ENCODE measurements at places on chromosomes 12 and 14.

- DNase-seq = no peak
Measured at GRCh38 chr14:90628825-90629224, 187.4 kb downstream of the TTC7B start.

DNA sequence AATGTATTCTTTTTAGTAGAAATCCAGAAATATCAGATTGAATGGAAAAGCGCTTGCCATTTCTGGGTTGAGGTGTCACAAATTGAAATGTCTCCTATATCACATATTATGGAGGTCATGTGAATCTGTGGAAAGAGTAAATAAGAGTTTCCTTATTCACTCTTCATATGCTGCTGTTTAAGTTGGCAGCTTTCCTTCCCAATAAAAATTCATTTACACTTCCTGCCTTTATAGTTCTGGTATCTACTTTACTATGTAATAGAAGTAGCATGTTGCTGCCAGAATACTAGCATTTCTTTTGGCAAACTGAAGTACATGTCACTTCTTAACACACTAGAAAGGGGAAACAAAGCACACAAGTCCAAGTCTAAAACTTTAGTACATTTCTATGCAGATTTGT, 60.8 kb downstream of the SDR9C7 start:
- no peak for DNase-seq

DNA sequence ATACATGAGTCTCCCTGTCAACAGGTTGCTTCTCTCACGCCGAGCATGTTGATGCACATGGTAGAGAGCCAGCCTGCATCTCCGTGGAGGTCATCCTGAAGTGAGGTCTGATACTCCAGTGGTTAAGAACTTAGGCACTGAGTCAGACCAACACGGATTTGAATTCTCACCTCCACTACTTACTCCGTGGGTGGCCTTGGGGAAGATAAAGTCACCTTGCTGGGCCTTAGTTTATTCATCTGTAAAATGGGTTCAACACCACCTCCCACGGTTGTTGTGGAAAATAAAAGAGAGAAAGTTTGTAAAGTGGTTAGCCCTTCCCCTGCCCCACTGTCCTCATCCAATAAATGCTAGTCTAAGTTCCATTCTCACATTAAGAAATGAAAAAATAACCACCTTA, 408.9 kb downstream of the MED13L start:
- DNase-seq = no peak

- no peak for DNase-seq
Measured at GRCh38 chr14:35915185-35915584, 89.0 kb downstream of the BRMS1L start.

- DNase-seq = no peak
Measured at GRCh38 chr12:42236017-42236416, 2.0 kb downstream of the YAF2 start.

GRCh38 chr14:91258011-91258618, 13.6 kb upstream of the GPR68 start:
- DNase-seq = peak; percentile 41

DNA sequence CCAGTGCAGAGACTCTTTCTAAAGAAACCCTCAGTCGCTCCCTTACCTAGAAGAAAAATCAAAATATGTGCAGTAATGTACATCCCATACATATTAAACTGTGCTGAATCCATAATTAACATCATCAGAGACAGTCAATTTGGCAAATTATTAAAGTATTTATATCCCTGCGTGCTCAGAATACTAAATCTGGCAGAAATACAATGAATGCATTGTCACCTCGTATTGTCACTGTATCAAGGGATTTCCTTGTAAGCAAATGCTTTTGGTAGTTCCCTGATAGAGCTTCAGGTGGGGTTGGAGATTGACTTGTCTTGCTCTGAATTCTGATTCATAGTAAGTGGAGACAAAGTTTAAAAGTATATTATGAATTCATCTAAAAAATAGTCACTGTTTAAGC, 319.1 kb downstream of the PPFIA2 start:
- DNase-seq = no peak

DNA sequence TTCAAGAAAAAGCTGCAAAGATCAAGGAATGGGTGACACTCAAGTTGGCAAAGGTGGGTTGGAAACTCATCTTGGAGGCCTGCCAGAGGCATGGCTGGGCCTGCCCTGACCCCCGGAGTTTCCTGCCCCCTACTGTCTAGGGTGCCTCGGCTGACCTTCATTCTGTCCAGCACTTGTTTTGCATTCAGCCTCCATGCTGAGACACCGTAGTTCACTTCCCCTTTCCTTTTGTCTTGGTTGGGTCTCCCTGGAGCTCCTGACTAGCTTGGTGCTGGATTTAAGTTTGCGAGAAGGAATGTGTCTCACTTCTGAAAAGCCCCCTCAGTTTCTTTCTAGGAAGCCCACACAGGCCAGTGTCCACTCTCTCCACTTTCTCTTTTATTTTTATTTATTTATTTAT, 26.5 kb downstream of the PLEKHH1 start:
- no peak for DNase-seq

- DNase-seq = no peak
Measured at GRCh38 chr12:96404696-96405095, 4.5 kb upstream of the CDK17 start.

DNA sequence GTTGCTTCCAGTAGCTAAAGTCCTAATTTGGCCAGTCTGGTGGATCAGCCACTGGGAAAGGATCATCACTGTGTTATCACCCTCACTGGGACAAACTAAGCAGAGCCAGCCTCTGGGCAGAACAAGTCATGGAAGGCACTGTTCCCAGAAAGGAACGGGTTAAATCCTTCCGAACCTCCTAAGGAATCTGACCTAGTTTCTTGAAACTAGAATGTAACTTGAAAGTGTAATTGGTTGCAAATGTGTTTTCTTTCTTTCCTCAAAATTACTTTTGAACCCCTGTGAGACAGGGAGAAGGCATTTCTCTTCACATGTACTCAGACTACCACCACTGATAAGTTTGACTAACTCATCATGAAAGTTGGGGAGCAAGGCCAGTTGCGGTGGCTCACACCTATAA, 18.7 kb upstream of the KICS2 start:
- no peak for DNase-seq

- no peak for DNase-seq
Measured at GRCh38 chr14:95307402-95308041, 12.2 kb downstream of the CLMN start.

DNA sequence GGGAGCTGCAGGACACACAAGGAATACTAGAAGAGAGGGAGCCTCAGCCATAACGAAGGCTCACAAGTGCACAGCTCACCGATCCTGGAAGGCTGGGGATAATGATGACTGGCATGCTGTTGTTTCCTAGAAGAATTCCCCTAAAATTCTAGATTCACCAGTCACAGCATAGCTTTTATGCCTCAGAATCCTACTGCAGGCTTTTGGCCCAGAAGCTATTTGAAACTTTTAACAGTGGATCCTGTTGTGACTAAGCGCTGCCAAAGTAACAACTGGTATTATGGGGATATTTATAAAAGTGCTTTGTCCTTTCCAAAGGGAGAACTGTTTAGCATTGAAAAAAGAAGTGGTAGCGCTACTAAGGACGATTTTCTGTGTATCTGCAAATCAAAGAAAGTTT, 214.1 kb upstream of the PELI2 start:
- DNase-seq = no peak

DNA sequence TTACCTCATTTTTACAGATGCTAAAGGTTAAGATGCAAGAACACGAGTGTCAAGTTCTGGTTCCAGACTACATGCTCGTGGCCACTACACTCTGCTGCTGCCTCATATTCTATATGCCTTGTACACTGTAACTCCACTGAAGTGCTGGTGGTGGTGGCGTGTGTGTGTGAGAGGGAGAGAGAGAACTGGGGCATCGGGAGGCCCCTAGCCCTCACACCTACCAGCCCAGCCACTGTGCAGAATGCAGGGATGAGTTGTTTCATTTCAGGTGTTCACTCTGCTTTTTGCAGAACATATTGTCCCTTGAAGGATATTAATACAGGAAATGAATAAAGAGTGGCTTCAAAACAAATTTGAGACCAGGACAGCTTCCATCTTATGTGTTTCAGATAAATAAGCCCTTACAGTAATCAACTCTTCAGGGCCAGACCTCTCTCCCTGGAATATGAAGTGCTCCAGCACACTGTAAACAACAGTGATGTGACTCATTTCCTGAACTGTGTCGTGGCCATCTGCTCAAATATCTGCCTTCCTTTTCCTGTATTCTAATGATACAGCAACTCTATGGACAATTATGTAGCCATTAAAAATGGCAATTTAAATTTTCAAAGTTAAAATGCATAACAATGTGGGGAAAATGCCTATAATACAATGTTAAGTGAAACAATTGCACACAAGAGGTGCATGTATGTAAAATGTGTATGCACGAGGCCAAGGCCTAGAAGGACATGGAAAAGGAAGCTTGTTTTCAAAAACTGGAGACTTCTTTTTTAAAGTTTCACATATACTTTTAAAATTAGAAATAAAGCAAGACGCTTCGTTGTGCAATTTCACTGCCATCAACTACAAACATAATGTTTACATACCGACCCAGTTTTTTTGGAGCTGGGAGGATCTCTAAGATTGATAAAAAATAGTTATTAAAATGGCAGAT, 215.4 kb downstream of the PELI2 start:
- no peak for DNase-seq

- DNase-seq = no peak
Measured at GRCh38 chr12:71846322-71846940, 6.9 kb downstream of the TBC1D15 start.

DNA sequence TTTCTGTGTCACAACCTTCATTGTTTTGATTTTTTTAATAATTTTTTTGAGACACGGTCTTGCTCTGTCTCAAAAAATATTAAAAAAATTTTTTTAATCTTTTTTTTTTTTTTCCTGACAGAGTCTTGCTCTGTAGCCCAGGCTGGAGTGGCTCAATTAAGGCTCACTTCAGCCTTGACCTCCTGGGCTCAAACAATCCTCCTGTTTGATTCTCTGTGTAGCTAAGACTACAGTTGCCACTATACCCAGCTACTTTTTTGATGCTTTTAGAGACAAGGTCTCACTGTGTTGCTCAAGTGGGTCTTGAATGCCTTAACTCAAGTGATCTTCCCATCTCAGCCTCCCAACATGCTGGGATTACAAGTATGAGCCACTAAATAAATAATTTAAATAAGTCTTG, 9.2 kb upstream of the PRH2 start:
- no peak for DNase-seq

- peak; percentile 10 for DNase-seq
Measured at GRCh38 chr14:104559804-104560585, 19.6 kb upstream of the C14orf180 start.

DNA sequence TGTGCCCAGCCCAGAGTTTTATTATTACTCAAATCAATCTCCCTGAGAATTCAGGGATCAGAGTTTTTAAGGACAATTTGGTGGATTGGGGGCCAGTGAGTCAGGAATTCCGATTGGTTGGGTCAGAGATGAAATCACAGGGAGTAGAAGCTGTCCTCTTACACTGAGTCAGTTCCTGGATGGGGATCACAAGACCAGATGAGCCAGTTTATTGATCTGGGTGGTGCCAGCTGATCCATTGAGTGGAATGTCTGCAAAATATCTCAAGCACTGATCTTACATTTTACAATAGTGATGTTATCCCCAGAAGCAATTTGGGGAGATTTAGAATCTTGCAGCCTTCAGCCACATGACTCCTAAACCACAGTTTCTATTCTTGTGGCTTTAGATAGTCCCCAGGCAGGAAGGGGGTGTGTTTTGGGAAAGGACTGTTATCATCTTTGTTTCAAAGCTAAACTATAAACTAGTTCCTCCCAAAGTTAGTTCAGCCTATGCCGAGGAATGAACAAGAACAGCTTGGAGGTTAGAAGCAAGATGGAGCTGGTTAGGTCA, 89.1 kb upstream of the CNOT2 start:
- no peak for DNase-seq

GRCh38 chr12:90301561-90302133, 593.0 kb upstream of the ATP2B1 start:
- DNase-seq = no peak

GRCh38 chr12:45415393-45415817, 199.5 kb downstream of the ANO6 start:
- no peak for DNase-seq

GRCh38 chr12:53532524-53533445, 25.5 kb upstream of the NPFF start:
- DNase-seq = no peak

GRCh38 chr14:29789475-29789874, 138.2 kb downstream of the PRKD1 start:
- DNase-seq = no peak

GRCh38 chr12:30820406-30820946, 65.7 kb upstream of the CAPRIN2 start:
- no peak for DNase-seq
